Fibroblast of the aortic adventitia (primary cell): ENCODE measurements at places on chromosomes 2 and 18.
A peak's percentile ranks its signal among the peaks of the same experiment; 100 is the strongest.

GRCh38 chr2:70918016-70918415 is 17.7 kb upstream of the ATP6V1B1 start:
- DNase-seq, result no peak

DNA sequence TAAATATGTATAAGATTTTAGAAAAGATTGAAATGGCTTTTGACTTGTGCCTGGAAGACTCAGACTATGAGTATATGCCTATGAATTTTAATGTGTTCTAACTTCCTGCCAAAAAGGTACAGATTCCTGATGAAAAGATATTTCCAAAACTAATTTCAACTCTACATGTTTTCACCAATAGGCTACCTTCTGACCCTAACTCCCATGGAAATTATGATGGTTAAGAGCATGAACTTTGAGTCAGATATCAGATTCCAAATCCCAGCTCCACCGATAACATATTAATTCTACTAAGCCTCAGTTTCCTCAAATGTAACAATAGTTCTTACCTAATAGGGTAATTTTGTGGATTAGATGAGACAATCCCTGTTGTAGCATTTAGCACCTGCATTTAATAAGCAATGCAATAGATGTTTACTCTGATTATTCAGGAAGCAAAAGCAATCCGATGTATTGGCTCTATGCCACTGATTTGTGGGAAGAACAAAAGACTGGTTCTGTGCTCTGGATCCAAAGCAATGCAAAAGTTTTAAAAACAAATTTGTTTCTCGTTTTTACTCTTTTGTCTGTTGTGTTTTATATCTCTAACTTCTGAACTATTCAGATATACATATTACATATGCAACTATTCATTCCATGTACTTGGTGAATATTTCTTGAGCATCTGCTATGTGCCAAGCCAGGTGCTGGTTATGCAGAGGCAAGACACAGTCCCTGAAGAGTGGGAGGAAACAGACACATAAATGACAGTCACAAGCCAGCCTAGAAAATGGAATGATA is 115.4 kb downstream of the GATA6 start:
- DNase-seq, result no peak

- peak; percentile 25 for DNase-seq
These were observed 272.3 kb upstream of the COL3A1 start for GRCh38 chr2:188701836-188702235.

- no peak for DNase-seq
These were observed 7.1 kb downstream of the RTP5 start for GRCh38 chr2:241876528-241877196.
